ENCODE measurements at places on chromosomes 3 and 15.

DNA sequence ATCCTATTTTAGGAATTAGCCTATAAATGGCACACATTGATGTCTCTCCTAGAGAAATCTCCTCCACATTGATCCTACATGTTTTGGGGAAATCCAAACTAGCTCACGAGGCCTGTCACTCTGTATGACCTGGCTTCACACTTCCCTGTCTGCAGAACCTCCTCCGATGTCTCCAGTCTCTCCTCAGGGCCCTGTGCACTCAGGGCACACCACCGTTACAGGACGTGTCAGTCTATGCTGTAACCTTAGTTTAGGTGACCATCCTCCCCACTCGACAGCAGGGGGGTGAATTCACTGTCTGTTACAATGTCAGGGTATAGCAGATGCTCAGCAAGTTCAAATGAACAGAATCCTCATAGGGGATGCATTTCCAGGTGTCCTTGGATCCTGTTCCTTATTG, 249.1 kb downstream of the OCA2 start:
- no peak for DNase-seq

- no peak for DNase-seq
These were observed 3.2 kb upstream of the GABRG3 start for GRCh38 chr15:26967719-26968269.

DNA sequence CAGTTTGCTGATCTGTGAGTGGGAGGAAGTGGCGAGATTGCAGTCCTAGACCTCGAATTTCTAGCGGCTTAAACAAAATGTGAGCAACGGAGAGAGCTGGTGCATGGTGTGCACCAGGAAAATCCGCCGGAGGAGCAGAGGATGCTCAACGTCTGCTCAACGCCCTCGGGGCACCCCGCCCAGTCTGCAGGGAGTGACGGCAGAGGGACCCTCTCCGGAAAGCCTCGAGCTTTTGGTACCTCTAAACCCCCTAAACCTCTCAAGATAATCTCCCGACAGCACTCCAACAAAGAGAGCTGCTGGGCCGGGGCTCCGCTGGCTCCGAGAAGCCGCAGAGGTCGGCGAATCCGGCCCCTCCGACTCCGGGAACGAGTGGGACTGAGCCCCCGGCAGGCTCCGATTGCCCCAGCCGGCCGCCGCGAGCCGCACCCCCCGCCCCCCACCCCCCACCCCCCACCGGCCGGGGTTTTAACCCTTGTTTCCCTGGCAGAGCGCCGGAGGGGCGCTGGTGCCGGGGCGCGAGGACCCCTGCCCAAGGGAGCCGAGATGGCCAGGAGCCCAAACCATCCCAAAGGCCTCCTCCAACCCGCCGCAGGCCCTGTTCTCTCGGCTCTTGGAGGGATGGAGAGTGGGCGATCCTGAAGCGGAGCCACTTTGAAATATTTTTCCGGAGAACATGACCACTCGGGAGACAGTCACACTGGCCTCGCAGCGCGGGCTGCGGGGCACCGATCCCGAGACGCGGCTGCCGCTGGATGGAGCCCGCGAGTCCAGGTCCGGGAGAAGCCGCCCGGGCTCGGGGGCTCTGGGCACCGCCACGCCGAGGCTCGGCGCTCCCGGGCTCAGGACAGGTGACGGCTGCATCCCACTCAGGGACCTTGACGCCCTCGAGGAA, 1.5 kb downstream of the MEGF11 start:
- peak; percentile 16 for DNase-seq

DNA sequence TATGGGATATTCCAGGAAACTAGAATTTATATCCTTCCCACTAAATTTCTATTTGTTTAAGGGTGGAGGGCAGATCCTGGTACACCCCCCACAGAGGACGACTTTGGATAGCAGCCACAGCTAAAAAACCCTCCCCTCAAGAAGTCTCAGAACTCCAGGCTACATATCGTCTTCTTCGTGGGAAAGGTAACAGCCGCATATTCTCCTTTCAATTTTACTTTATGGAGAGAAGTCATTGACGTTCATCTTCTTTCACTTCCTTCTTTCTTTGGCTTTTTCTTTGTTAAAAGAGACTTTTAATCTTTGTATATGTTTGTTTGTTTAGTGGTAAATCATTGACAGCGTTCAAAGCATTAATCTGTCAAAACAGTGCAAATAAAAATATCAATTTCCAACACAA, 36.3 kb downstream of the TRIP4 start:
- no peak for DNase-seq

GRCh38 chr3:56190771-56191305, 277.4 kb downstream of the ERC2 start:
- DNase-seq: no peak

DNA sequence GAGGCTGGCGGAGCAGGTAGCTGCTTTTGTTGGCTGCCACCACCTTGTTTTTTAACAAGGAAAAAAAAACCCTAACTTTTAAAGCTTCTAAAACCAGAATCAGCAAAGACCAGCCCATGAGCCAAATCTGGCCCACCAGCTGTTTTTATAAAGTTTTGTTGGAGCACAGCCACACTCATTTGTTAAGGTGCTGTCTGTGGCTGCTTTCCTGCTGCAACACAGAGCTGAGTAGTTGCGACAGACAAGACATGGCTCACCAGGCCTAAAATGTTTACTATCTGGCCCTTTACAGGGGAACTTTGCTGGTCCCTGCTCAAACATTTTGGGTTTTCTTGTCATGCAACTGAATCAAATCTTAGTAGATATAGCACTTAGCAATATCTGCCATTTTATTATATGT, 18.9 kb downstream of the EFCAB12 start:
- no peak for DNase-seq
